ENCODE measurements at places on chromosomes 1 and 21.

DNA sequence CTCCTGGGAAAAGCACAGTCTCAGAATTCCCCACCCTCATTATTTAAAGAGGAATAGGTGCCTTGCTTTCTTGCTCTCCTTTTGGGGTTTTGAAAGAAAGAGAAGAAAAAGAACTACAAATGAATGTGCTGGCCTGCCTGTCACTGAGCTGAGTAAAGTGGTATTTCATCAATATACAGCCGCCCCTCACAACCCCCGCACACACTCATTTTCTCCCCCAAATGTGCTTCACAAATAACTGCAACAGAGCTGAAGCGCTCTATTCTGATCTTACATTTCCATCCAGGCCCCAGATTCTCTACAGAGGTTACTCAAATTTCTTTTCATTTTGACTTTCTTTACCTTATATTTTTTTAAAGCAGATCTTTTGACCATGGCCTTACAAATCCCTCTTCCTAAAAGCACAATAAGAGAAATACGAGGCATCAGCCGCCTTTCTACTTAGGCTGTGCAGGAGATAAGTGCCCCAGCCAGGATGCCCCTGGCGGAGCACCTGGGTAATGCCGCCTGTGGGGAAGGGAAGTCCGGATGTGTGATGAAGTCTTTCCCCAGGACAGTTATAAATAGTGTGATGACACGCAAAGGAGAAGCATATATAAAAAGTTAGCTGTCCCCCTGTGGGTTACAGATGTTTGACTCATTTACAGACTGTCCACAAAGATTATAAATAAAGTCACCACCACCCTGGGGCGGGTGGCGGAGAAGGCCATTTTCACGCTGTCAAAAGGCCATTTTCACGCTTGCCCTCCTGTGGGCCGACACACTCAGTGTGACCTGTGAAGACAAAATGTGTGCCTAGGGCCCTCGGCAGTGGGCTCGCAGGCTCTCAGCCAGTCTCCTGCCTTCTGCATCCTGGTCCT is 6.5 kb downstream of the KCNN3 start:
- DNase-seq: peak; percentile 57

GRCh38 chr1:15858069-15858670 is 10.7 kb downstream of the SPEN start:
- no peak for DNase-seq

GRCh38 chr21:31218830-31219608 is 125.0 kb downstream of the TIAM1 start:
- DNase-seq: peak; percentile 34

DNA sequence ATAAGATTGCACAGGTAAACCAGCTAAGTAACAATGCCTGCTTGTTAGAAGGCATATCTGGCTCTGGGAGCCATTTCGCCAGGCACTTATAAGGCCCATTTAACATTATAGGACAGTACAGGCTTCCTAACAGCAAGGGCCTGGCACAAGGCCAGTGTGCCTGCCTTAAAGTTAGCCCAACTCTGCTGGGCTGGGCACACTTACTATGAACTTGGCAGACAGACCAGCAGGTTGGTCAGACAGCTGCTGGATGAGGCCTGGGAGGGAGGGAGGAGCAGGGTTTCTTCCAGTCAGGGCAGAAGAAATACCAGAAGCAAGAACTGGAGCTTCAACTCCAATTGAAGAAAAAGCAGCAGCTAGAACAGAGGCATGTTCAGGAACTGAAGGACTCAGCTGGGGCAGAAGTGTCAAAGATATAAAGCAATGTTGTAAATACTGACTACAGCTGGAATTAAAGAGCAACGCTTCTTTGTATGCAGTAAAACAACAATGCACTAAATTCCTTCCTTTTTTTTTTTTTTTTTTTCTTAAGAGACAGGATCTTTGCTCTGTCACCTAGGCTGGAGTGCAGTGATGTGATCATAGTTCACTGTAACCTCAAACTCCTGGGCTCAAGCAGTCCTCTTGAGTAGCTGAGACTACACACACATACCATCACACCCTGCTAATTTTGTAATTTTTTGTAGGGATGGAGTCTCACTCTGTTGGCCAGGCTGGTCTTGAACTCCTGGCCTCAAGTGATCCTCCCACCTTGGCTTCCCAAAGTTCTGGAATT is 4.9 kb downstream of the CACHD1 start:
- no peak for DNase-seq

DNA sequence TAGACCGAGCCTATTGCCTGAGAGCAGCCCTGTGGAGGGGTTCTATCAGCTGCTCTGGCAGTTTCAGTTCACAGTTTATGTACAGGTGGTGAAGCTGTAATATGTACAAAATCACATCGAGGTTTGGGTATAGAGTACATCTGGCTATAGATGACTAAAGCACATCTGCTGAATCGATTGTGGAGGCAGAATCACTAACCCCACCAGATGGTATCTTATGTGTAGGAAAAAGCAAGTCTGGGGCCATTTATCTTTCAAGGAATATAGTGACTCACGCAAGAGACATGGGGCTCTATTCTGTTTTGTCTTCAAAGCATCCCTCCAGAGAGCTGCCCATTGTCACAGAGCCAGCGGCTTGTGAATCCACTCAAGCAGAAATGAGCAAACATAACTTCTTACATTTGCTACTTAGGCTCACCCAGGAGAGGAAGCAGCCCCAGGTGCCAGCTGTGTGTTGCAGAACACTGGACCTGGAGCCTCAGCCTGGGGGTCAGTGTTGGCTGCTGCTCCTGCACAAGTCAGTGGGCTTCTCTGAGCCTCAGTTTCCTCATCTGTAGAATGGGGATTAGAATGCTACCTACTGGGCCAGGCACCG is 21.3 kb downstream of the MIIP start:
- DNase-seq: no peak

DNA sequence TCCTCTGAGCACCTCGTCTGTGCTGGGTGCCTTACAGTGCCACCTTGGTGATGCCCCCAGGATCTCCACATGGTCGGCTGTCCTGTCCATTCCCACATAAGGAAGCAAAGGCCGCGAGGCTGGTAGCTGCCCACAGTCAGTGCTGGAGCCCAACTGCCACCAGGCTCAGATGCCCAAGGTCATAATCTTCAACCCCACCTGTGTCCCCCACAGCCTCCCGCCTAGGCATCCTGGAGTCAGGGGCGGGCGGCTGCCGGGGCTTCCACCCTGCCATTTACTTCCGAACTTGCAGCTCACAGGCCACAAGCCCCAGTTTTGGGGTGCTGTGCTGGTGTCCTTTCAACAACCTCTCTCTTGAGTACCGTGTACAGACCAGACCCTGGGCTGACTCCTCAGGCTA is 126.3 kb downstream of the CASZ1 start:
- DNase-seq: no peak

DNA sequence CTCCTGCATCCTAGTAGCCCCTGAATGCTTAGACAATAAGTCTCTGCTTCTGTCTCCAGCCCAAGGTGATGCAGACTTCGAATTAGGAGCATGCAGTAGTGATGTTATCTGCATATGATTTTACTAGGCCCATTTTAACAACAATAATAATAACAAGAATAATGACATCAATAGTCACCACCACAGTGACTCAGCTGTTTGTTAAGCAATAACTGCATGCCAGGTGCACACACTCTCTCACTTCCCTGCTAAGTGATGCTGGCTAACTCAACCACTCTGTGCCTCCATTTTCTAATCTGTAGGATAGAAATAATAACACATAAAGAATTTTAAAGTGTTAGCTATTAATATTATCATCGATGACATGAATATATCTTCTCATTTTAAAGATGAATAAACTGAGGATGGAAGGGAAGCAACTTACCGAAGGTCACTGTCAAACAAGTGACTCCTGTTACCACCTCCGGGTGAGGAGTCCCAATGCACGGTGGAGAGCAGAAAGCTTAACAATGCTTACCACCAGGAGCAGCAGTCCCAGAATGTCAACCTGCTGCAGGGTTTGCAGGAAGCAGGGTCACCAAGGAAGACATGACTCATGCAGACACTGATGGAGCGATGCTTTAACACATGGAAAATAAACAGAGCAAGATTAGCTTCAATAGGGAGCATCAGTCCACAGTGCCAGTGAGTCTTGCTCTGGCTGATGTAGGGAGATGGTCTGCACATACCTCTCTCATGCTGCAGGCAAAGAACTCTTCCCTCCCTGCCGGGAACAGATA is 290.2 kb downstream of the SPATA17 start:
- no peak for DNase-seq

GRCh38 chr1:169970114-169970513 is 76.4 kb upstream of the SCYL3 start:
- no peak for DNase-seq

DNA sequence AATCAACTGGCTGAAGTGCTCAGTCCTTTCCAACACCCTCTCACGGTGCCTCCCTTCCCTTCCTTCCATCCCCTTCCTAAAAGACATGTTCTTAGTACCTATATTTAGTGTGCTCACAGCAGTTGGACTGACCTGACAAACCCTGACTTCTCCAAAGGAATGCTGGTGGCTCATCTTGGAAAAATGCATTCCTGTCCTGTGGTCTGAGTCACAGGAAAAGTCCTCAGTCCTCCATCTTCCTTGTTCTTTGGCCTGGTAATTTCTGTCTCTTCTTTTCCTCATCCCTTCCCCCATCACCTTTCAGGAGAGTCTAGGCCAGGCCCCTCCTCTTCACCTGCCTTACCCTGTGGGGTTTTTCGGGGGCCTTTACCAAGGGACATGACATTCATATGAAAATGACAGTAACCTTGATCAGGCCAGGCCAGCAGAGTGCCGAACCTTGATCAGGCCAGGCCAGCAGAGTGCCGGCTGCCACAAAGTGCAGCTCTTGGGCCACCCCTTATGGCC is 7.2 kb downstream of the ATP1B1 start:
- no peak for DNase-seq

GRCh38 chr1:168555508-168556046 is 11.8 kb upstream of the XCL2 start:
- DNase-seq: no peak

DNA sequence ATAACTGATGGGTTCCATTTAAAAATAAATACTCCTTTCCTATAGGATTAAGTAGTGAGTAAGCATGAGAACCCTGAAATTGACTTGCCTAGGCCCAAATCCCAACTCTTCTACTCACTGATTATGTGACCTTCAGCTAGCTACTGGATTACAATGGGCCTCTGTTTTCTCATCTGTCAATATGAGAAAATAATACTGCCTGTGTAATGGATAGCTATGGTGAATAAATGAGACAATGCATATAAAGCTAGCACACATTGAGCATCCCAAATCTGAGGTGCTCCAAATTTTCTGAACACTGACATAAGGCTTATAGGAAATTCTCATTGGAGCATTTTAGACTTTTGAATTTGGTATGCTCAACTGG is 5.3 kb upstream of the LRRC8C start:
- DNase-seq: no peak

- no peak for DNase-seq
Measured at GRCh38 chr1:228514421-228514820, 27.2 kb downstream of the RNF187 start.

GRCh38 chr1:201251411-201251810 is 31.9 kb upstream of the PKP1 start:
- no peak for DNase-seq

- no peak for DNase-seq
Measured at GRCh38 chr1:183180218-183180617, 5.8 kb upstream of the LAMC2 start.

DNA sequence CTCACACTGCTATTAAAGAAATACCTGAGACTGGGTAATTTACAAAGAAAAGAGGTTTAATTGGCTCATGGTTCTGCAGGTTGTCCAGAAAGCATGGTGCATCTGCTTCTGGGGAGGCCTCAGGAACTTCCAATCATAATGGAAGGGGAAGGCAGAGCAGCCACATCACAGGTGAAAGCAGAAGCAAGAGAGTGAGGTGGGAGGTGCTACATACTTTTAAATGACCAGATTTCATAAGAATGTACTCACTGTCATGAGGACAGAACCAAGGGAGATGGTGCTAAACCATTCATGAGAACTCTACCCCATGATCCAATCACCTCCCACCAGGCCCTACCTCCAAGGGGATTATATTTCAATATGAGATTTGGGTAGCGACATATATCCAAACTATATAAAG is 55.7 kb downstream of the MRPL39 start:
- no peak for DNase-seq

DNA sequence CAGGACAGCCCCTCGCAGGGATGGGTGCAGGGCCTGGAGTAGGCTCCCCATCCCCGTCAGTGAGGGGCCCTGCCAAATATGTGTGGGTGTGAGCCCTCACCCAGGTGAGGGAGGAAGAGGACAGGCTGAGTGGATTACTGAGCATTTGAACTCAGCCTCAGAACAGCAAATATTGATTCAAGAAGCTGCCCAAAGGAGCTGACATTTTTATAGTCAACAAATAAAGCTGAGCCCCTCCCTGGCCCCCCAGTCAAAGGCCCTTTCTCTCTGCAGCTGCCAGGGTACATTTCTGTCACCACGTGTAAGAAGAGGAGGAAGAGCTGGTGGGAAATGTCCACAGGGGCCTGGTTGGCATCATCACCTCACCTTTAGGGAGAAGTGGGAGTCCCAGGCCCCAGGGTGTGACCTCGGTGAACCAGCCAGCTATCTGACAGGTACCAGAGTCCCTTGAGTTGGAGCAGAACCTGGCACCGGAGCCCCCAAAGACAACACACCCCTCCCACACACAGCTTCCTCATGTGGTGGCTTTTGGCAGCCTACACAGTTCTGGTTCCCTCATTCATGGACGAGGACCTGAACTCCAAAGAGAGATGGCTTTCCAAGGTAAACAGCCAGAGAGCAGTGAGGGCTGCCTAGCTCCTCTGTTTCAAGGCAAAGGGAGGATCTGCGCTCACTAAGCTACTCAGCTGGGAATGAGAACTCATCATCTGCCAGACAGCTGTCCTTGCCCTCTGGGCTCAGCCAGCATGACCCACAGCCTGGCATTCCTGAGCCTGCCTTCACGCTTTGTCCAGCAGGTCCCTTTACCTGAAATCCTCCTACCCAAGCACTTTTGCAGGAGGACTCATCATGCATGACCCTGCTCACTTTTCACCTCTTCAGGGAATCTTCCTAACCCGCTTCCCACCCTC is 43.0 kb upstream of the TENT5C start:
- DNase-seq: no peak

- DNase-seq: peak; percentile 29
Measured at GRCh38 chr1:224502459-224503160, 68.0 kb upstream of the WDR26 start.

- peak; percentile 76 for DNase-seq
Measured at GRCh38 chr1:203338335-203339036, 12.4 kb downstream of the FMOD start.

- DNase-seq: peak; percentile 89
Measured at GRCh38 chr1:52628614-52629324, 4.2 kb upstream of the SHISAL2A start.

GRCh38 chr1:160257411-160258015 is 4.8 kb downstream of the DCAF8 start:
- no peak for DNase-seq

All from retina (tissue), 1 donor.